Retina (tissue), 1 donor: ENCODE measurements at places on chromosomes 1 and 21.

DNA sequence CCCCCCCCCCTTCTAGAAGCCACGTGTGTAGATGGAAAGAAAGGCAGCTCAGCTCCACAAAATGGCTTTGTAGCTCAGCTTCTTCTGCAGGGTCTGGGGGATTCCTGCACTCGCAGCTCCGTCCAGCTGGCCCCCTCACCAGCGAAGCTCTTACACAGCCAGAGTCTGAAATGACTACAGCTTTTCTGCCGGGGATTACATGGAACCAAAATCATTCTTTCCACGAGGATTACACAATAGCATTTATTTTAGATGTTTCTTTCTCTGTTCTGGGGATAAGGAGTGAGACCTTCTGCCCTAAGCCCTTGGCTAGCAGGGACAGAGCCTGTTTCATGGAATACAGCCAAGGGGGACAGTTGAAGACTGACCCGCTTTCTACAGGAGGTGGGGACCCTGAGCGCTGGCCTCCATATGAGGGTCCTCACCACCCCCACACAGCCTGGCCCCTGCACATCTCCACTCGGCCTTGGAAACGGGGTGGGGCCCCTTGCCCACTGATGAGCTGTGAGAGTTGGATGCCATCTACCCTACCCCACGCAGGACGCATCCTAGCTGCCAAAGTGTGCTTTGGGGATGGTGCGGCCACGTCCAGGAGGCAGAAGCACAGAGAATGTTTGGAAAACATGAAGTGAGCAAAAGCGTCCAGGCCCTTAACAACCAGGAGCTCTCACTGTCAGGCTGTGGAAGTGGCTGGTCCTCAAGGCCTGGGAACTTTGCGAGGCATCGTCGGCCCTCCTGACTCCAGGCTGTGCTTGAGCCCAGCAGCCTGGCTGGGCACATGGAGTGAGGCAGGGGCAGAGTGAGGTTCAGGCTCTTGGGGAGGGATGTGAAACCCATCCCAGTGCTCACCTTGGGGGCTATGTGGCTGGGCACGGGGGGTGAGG is 14.5 kb downstream of the ACTRT2 start:
- no peak for DNase-seq

DNA sequence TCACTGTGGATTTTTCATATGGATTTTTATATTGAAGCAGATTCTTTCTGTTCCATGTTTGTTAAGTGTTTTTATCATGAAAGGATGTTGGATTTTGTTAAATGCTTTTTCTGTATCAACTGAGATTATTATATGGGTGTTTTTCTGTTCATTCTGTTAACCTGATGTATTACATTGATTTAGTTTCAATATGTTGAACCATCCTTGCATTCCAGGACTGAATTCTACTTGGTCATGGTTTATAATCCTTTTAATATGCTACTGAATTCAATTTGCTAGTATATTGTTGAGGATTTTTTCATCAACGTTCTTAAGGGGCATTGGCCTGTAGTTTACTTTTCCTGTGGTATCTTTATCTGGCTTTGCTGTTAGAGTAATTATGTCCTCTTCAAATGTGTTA is 55.8 kb downstream of the CCDC30 start:
- no peak for DNase-seq

- peak; percentile 4 for DNase-seq
These were observed 685.0 kb downstream of the ADGRL2 start for GRCh38 chr1:82485591-82486369.

DNA sequence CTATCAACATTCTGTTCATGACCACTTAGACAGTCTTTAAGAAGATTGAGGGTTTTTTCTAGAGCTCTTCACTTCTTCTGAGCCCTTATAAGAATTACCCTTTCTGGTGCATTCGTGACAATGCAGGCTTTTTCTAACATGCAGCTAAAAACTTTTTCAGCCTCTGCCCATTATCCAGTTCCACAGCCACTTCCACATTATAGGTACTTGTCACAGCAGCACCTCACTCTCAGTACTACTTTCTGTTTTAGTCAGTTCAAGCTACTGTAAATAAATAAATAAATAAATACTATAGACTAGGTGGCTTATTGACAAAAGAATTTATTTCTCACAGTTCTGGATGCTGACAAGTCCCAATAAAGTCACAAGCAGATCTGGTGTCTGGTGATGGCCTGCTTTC is 284.4 kb upstream of the PKN2 start:
- no peak for DNase-seq

- DNase-seq = peak; percentile 83
These were observed 794 bp downstream of the NID1 start for GRCh38 chr1:236063919-236064673.
